ENCODE measurements at places on chromosomes 4 and X. TPM values are rescaled to one million over a fixed set of nuclear protein-coding genes. Genes with fewer than 3 reads are reported as not detected.

DNA sequence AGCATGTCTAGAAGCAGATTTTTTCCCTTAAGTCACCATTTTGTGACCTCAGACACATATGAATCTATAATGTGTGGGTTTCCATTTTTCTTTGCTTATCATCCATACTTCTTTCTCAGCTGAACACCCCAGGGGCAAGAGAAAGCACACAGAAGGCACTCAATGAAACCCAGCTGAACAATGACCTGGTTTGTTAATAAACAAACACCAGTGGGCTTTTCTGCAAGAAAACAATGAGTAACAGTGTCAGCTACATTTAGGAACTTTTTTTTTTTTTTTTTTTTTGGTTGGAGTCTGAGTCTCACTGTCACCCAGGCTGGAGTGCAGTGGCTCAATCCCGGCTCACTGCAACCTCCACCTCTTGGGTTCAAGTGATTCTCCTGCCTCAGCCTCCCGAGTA is 40.7 kb upstream of the KLF3 start:
- no peak for DNase-seq

- DNase-seq: no peak
Observed at GRCh38 chr4:158285429-158286216, 75.3 kb downstream of the TMEM144 start.

DNA sequence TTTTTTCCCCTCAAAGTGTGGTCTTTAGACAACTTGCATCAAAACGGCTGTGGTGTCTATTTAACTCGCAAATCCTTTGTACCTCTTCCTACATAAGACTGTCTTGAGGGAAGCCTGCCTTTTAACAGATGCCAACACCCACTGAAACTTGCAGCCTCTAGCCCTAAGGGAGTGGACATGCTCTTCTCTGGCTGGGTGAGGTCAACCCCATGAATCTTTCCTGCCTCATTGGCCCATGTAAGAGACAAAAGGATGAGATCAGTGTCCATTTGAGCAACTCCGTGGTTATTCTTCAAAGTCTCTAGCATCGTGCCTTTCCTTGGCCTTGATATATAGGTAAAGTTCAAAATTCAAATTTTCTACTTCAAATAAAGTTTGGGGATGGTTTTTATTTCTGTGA is 134.7 kb downstream of the SHROOM3 start:
- DNase-seq: no peak

GRCh38 chrX:131239057-131239456 is 50.0 kb downstream of the IGSF1 start:
- no peak for DNase-seq

DNA sequence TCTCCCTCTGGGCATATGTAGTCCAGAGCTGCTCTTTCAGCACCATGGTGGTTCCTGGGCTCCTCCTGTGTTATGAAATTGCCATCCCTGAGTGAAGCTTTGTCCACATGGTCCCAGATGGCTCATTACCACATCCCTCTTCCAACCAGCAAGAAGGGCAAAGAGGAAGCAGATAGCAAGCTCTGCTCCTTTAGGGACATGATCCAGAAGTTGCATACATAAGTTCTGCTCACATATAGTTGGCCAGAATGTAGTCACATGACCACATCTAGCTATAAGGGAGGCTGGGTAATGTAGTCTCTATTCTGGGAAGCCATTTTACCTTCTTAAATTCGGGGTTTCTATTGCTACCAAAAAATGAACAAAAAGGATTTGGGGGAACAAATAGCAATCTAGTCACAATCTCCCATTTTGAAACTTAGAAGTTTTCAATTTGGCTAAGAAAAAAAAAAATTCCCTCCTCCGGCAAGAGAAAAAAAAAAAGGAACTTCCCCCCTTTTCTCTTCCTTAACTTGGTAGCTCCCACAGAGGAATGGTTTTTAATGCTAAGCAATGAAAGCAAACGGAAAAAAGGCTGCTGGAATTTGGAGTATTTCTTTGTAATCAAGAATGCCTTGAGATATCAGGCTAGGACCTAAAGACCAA is 88.2 kb upstream of the USP9X start:
- no peak for DNase-seq

GRCh38 chr4:137129441-137129840 is 402.9 kb downstream of the PCDH18 start:
- no peak for DNase-seq

- no peak for DNase-seq
Observed at GRCh38 chr4:176584031-176584606, 208.6 kb downstream of the VEGFC start.

- DNase-seq: no peak
Observed at GRCh38 chr4:136000246-136000645, 1532.0 kb downstream of the PCDH18 start.

SLITRK4 gene
- total RNA-seq: 0.71 TPM

GPC3 gene
- 628 TPM for total RNA-seq

DNA sequence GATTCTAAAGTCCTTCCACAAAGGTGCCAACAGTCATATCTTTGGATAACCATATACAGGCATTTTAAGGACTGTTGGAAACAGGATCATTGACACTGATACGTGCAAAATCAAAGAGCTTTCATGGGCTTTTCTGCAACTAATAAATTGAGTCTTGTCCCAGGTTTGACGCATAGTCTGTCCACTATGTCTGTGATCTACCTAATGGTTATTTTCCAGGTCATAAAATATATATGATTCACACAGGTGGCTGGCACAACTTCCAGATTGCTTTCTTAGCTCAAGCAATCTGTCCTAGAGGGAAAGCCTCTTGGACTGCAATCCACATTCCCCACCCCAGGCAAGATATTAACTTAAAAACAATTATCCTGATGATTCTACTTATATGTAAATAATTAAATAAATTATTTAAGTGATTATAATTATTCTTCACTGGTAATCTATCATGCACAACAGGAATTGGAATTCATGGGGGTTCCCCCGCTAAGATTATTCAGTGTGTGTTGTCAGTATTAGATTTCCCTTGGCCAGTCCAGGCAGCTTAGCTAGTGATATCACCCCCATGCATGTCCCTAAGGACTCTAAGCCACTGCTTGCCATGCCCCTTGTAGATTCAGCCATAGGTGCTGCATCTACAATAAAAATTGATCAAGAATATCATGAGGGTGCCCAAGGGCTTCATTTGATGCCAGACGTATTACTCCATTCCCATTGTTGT is 97.8 kb downstream of the TLL1 start:
- DNase-seq: no peak

P2RY4 gene
- not detected for total RNA-seq

LCORL gene
- 16.1 TPM for total RNA-seq

DNA sequence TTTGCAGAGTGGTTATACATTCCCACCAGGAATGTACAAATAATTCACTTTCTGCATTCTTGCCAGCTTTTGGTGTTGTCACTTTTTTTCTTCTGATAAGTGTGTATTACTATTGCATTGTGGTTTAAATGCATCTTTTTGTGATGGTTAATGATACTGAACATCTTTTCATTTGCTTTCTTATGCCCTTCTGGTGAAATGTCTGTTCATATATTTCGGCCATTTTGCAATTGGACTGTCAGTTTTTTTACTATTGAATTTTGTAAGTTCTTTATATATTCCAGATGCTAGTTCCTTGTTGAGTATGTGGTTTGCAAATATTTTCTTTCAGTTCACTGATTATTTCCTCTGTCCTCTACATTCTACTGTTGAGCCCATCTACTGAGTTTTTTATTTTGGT is 19.4 kb upstream of the BMP2K start:
- no peak for DNase-seq

GRCh38 chr4:86579941-86580340 is 14.2 kb upstream of the PTPN13 start:
- DNase-seq: no peak

GRCh38 chr4:121651597-121651996 is 45.2 kb downstream of the ANXA5 start:
- DNase-seq: no peak

DNA sequence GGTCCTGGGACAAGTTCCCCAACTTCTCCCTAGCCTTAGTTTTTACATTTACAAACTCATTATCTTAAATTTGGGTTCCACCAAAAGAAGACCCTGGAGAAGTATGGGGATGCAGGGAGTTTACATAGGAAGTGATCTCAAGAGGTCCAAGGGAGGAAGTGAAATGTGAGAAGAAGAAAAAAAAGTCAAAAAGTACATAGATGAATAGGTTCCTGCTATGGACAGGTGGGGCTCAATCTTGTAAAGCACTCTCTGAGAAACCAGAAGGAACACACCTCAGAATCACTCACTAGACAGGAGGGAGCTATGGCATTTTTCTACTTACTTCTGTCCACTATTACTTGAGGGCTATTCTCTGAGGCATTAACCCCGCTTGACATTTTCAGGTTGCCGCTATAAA is 56.6 kb downstream of the ARHGAP6 start:
- no peak for DNase-seq

- no peak for DNase-seq
Observed at GRCh38 chr4:122167369-122167768, 15.2 kb downstream of the BLTP1 start.

LRCH2 gene
- 4.8 TPM for total RNA-seq

DNA sequence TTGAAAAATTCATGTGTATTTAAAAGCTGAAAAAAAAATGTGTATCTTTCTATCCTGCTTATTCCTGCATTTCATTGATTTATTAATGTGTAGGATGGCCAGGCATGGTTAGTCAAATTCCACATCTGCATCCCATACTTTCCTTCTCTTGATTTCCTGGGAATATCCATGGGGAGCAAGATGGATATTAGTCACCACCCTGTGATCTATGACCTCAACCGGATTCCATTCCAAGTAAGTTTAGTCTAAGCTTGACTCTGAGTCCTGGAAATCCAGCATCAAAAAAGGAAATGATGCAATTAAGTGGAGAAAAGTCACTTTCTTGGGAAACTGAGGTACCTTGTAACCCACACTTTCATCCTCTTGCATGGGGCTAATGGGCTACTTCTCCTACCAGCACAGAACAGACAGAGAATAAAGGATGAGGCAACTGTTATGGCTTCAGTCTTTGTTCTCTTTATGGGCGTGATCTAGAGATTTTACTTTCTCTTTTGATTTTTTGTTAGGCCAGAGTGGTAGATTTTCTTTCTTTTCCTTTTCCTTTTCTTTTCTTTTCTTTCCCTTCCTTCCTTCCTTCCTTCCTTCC is 17.1 kb upstream of the BEX4 start:
- DNase-seq: no peak

DNA sequence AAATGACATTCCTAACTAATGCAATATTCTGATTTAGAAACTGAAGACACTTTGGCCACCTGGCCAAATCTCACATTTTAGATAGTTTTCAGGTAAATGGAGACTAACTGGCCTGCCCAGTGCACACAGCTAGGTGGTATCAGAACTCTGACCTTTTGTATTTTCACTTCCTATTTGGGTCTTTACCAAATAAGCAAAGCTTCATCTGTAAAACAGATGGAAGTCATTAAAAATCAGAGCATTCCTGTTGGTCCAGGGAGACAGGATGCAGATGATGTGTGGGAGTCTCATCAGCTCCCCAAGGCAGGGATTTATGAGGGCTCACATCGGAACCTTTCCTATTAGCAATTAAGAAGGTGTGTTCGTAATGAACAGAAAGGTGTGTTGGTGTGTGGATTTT is 57.7 kb downstream of the ARHGAP10 start:
- DNase-seq: no peak

DNA sequence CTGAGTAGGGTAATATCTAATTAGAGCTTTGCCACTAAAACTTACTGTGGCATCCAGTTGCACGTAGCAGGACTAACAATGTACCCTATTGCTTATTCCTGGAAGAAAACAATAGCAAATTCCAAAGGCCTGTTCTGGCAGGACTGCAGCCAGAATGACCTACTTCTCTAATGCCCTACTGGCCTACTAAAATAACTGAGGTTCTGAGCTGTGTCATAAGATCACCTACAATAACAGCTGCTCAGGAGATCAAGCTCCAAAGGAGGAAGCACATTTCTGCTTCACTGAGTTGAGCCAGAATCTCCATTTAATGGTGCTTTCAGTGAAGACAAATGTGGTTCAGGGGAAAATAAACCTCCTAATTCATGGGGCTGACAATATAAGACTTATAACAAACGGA is 42.2 kb upstream of the CXCL8 start:
- no peak for DNase-seq

TMEM271 gene
- 0.21 TPM for total RNA-seq

NOX1 gene
- 0.70 TPM for total RNA-seq

GRCh38 chr4:139660568-139661043 is 5.0 kb upstream of the MGST2 start:
- no peak for DNase-seq

DNA sequence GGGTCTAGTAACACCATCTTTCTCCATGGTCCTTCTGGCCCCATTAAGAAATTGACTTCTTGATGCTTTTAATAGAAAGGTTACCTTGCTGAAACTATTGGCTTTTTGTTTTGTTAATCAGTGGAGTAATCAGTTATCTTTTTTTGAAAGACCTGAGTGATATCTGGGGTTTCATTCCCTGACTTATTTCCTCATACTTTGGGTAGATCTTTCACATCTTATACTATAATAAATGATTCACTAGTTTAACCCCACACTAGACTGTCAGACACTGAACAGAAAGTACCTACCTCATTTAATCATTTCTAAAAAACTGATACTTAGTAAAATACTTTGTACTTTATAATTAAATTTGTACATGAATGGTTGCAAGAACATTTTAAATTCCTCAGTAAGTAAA is 1021.1 kb downstream of the STIM2 start:
- DNase-seq: no peak

- DNase-seq: no peak
Observed at GRCh38 chr4:6916587-6917460, 7.2 kb downstream of the TBC1D14 start.

- DNase-seq: no peak
Observed at GRCh38 chrX:139187738-139188137, 342.8 kb upstream of the F9 start.

DMRTC1B gene
- 1.9 TPM for total RNA-seq

Measured in type B pancreatic cell (in vitro differentiated cells).